ENCODE measurements at places on chromosomes 1 and 21.

GRCh38 chr1:236160540-236161127 lies 18.3 kb downstream of the GPR137B start:
- DNase-seq = no peak

- no peak for DNase-seq
Measured at GRCh38 chr21:37372951-37373350, 6.4 kb downstream of the DYRK1A start.

GRCh38 chr1:212949771-212950170 lies 570 bp upstream of the VASH2 start:
- no peak for DNase-seq

DNA sequence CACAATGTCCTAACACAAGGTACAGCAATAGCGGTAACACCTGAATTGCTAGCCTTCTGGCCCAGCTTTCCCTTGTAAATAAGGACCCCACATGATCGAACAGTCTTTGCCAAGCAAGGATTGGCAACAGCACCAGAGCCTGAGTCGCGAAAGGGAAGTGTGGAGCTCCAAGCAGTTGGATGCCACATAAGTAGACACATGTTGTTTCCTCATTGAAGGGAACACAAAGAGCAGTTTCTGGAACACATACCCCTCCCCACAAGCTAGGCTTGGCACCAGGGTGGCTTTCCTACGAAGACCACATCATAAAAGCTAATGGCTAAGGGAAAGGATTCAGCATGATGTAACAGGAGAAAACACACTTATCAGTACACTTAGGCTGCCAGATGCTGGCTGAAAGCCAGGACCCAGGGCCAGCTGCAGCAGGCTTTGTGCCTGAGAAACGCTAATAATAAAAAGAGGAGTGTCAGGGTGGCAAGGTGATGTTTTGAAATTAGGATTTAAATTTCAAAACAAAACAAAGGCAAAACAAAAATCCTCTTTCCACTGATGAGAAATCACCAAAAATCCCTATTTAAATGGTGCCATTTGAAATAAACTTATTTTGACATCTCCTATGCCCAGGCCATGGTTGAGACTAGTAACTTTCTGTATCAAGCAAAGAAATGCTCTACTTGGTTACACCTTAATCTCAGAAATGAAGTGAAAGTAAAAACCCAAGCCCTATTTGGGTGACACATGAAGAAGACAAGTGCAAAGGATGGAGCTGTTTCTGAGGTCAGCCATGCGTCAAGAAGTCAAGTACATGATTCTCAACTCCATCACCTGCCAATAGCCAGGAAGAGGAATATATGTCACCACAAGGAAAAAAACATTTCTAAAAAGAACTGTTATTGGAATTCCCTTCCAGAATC lies 11.9 kb upstream of the CPLANE2 start:
- DNase-seq = no peak

DNA sequence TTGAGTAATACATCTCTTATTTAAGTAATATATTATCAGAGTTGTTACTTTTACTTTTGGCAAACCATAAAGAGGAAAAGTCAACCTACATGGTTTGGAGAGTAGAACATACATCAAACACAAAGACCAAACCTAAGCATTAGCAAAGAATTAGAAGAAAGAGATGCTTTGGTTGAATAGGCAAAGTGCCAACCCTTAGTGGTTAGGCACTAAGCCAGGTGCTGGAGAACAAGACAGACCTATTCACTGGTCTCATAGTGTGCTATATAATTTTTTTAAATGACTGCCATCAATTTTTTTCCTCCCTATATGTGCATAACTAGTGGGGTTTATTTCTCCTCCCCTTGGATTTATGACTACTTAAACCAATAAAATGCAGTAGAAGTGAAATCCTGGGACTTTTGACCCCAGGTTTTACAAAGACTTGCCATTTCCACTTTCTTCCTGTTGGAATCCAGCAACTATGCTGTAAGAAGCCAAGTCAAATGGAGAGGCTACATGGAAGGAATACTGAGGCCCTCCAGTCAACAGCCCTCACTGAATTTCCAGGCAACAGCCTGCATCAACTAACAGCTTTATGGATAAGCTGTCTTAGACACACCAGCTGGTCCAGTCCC lies 69.8 kb upstream of the HAO2 start:
- no peak for DNase-seq

- no peak for DNase-seq
Measured at GRCh38 chr1:3527774-3528173, 73.3 kb downstream of the ARHGEF16 start.

All from activated CD4-positive, alpha-beta T cell treated with anti-CD3 and anti-CD28 coated beads for 48 hours (primary cell).